ENCODE measurements at places on chromosomes 7 and 10.

GRCh38 chr7:40000734-40001315, 50.8 kb downstream of the CDK13 start:
- H3K36me3 ChIP-seq, result no peaks in the 10 kb centered on the region
- H3K27ac ChIP-seq, result no peak overlapping the region
- H3K4me3 ChIP-seq, result no peak overlapping the region

GRCh38 chr10:79984851-79985250, 35.9 kb upstream of the SFTPD start:
- no peaks in the 10 kb centered on the region for H3K27me3 ChIP-seq
- DNase-seq, result no peak
- H3K4me1 ChIP-seq, result no peaks in the 10 kb centered on the region

DNA sequence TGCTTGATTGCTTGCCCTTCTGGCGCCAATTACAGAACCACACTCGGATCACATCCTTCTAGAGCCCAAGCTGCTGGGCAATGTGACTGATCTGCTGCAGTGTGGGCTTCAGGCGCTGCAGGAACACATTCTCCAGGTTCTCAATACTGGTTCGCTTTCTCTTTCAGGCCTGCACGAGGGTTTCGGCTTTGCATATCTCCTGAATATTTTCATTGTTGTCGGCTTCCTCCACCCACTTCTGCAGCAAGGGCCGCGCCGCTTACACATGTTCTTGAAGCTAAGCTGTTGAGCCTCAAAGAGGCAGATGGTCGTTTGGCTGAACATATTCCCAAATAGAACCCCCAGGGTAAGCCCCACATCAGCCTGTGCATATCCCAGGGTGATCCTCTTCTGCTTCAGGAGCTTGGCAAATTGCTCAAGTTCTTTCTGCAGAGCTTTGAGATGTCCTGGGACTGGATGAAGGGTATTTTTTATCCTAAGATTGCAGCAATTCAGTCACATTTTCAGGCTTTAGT, 64.6 kb downstream of the HERC4 start:
- no peak overlapping the region for H3K4me3 ChIP-seq
- DNase-seq, result no peak
- no peaks in the 10 kb centered on the region for H3K4me1 ChIP-seq
- H3K27me3 ChIP-seq, result no peaks in the 10 kb centered on the region
- no peak overlapping the region for H3K27ac ChIP-seq

DNA sequence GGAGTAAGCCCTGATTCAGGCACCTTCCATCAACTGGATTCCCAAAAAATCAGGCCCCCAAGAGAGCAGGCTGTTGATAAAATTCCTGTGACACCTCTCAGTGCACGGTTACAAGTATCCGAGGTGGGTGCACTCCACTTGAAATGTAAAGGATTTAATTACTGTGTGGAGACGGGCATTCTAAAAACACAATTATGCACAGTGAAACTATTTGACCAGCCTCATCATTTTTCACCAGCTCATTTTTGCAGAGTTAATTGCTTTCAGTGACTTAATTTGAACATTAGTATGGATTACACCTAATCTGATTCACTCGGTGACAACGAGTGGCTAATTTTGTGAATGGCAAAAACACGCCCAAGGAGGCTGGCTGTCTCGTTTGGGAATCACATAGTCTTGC, 2.3 kb downstream of the FOXL3 start:
- no peak overlapping the region for H3K27ac ChIP-seq
- H3K4me1 ChIP-seq, result peaks cover 16% of the 10 kb centered on the region
- H3K27me3 ChIP-seq, result no peaks in the 10 kb centered on the region
- DNase-seq, result no peak
- H3K36me3 ChIP-seq, result no peaks in the 10 kb centered on the region

DNA sequence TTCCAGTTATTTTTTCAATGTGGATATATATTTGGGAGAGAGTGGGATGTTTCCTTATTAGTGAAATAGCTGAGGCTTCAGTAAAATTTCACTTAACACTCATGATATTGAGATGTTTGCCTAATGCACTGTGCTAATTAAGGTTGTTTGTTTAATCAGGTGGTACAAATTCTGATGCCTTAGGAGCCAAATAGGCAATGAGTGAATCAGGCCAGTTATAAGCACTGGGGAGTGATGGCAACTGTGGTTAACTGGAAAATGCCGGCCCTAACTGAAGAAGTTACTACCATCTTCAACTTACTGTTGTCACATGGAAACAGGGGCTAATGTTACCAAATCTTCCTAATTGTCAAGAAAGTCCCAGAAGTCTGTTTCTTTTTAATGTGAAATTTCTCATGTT, 32.0 kb downstream of the VCL start:
- no peak for DNase-seq
- H3K4me1 ChIP-seq, result peaks cover 43% of the 10 kb centered on the region
- H3K27ac ChIP-seq, result no peak overlapping the region
- H3K36me3 ChIP-seq, result no peaks in the 10 kb centered on the region
- no peak overlapping the region for H3K4me3 ChIP-seq

DNA sequence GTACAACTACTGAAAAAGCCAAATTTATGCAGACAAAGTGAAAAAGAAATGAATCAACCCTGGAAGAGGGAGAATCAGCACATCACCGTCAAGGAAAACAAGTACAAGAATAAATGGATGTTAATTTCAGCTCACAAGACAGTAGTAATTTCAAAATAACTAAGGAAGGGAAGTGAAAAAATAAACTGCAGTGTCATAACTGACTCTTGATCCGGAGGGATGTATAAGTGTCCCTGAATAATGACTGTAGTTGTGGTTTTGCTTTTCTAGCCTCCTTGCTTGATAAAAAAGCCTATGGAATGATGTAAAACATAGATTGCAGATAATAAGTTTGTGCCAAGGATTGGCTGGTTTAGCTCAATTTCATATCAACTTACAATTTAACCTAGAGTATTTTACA, 721.1 kb upstream of the C7orf33 start:
- H3K27me3 ChIP-seq, result no peaks in the 10 kb centered on the region
- H3K36me3 ChIP-seq, result no peaks in the 10 kb centered on the region
- DNase-seq, result no peak
- H3K4me3 ChIP-seq, result no peak overlapping the region

- H3K27ac ChIP-seq, result no peak overlapping the region
- no peaks in the 10 kb centered on the region for H3K27me3 ChIP-seq
- no peak overlapping the region for H3K4me3 ChIP-seq
Observed at GRCh38 chr7:4851459-4852422, 10.1 kb downstream of the PAPOLB start.
